Upper lobe of right lung (tissue), 1 donor: ENCODE measurements at places on chromosomes 7 and 10. TPM values are rescaled to one million over a fixed set of nuclear protein-coding genes. Genes with fewer than 3 reads are reported as not detected.

- H3K27ac ChIP-seq: no peak overlapping the region
- H3K4me1 ChIP-seq: peaks cover 9% of the 10 kb centered on the region
- DNase-seq: peak; percentile 77
- H3K36me3 ChIP-seq: no peaks in the 10 kb centered on the region
Observed at GRCh38 chr7:64887756-64888508, 15.1 kb upstream of the ZNF273 start.

- H3K27ac ChIP-seq: peak overlapping the region; percentile 1
- H3K27me3 ChIP-seq: no peaks in the 10 kb centered on the region
- peaks cover 12% of the 10 kb centered on the region for H3K4me1 ChIP-seq
- H3K36me3 ChIP-seq: no peaks in the 10 kb centered on the region
- peak; percentile 64 for DNase-seq
Observed at GRCh38 chr7:159096736-159097581, 47.7 kb downstream of the VIPR2 start.

DNA sequence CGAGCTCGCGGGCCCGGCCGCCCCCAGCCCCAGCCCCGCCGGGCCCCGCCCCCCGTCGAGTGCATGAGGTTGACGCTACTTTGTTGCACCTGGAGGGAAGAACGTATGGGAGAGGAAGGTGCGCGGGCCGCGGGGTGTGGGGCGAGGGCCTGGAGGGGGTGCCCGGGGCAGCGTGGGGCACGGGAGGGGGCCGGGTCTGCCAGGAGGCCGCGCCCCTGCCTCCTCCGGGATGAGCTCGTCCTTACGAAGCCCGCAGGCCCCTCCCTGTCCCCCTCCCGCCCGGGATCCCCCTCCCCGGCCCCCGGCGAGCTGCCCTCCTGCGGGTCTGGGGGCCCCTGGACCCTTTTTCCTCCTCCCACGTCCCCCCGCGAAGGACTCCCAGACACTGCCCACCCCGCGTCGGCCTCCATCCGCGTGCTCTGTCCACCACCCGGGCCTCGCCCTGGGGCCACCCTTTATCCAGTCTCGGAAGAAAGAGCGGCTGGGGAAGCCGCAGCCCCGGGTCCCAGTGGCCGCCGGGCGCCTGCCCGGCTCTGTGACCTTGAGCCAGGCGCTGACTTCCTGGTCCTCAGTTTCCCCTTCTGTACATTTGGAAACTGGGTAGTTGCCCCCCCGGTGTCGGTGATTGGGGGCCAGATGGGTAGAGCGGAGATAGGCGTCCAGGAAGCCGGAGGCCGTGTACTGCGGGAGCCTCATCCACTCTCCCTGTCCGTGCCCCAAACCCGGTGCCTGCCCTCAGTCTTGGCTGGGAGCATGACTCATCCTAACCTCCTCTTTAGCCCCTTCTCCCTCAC is 521 bp downstream of the LIMK1 start:
- peaks cover 16% of the 10 kb centered on the region for H3K4me1 ChIP-seq
- DNase-seq: peak; percentile 83
- H3K27me3 ChIP-seq: no peaks in the 10 kb centered on the region
- H3K36me3 ChIP-seq: no peaks in the 10 kb centered on the region
- H3K27ac ChIP-seq: peak overlapping the region; percentile 24

DNA sequence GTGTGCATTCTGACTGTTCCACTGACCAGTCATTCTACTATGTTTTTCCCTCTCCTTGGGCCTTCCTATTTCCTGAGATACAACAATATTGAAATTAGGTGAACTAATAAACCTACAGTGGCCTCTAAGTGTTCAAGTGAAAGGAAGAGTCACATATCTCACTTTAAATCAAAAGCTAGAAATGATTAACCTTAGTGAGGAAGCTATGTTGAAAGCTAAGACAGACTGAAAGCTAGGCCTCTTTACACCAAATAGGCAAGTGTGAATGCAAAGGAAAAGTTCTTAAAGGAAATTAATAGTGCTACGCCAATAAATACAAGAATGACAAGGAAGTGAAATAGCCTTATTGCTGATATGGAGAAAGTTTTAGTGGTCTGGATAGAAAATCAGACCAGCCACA is 5.7 kb upstream of the DYNC1I1 start:
- H3K27me3 ChIP-seq: no peaks in the 10 kb centered on the region
- no peaks in the 10 kb centered on the region for H3K36me3 ChIP-seq
- H3K4me1 ChIP-seq: no peaks in the 10 kb centered on the region
- no peak overlapping the region for H3K27ac ChIP-seq
- DNase-seq: no peak

DNA sequence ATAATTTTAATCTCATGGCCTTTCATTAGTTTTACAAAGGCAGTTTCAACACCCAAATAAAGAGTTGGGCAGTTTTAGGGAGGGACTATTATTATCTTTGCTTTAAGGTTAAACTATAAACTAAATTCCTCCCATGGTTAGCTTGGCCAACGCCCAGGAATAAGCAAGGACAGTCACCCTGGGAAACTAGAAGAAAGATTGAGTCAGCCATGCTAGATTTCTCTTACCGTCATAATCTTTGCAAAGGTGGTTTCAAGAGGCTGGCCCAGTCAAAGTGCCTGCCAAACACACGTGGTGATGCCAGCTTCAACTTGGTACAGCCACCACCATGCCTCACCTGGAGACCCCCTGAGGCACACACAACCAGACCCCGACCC is 317.4 kb upstream of the SP8 start:
- no peak for DNase-seq
- H3K27me3 ChIP-seq: no peaks in the 10 kb centered on the region
- H3K27ac ChIP-seq: no peak overlapping the region
- no peak overlapping the region for H3K4me3 ChIP-seq
- no peaks in the 10 kb centered on the region for H3K36me3 ChIP-seq
- H3K4me1 ChIP-seq: no peaks in the 10 kb centered on the region

DNA sequence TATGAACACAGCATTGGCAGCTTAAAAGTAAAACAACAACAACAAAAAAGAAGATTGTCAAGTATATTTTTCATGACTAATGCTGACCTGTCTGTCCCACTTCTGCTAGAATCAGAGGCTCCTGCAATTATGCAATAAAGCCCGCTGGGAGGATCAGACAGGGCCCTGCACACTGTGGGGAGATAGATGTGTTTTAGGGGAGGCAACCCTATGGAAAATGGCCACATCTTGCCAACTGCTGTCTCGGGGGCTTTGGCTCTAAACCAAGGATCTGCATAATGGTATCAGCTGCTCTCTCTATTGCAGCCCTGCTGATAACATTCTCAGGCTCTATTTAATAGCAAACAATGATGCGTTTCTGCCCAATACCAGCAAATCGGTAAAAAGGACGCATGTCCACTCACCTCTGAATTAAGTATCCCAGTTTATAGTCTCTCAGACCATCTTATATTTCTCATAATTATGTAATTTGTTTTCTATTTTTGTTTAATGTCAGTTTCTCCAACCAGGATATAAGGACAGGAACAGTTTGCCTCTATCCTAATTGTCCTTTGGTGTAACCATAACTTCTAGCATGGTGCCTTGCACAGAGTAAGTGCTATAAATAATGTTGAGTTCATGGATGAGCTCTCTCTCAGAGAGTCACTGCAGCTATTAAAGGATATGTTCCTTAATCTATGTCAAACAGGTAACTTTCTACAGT is 15.3 kb upstream of the PRKAR2B start:
- H3K27ac ChIP-seq: no peak overlapping the region
- no peak for DNase-seq
- no peaks in the 10 kb centered on the region for H3K4me1 ChIP-seq
- H3K4me3 ChIP-seq: no peak overlapping the region
- no peaks in the 10 kb centered on the region for H3K36me3 ChIP-seq

Gene HYAL4
- not detected for total RNA-seq

Gene TRIM50
- total RNA-seq: 0.20 TPM
